NCI-H2081 treated with DMSO at 0.1 percent for 48 hours (cell line): ENCODE measurements at places on chromosomes 12 and 14.

DNA sequence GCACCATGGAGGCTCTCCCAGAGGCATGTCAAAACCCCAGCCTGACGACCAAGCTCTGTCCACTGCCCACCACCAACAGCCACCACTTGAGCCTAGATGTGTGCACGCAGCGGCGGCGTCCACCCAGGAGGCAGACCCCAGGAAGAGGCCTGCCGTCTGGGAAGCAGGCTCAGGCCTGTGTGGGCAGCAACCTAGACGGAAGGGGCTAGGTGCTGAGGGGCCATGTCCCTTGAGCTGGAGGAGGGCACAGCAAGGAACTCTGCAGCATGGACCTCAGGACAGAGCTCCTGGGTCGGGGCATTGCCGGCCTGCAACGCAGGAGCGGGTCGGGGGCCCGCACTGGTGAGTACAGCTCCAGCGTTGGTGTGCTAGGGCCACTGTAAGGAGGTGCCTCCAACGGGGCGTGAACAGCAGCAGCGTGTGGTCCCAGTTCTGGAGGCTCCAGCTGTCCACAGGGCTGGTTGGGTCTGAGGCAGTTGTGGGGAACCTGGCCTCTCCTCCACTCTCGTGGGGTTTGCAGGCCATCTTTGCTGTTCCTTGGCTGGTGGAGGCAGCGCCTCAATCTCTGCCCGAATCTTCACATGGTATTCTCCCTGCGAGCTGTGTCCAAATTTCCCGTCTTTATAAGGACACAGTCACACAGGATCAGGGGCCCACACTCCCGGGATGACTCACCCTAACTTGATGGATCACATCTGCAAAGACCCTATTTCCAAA is 20.5 kb downstream of the ZBTB42 start:
- no peak for DNase-seq

DNA sequence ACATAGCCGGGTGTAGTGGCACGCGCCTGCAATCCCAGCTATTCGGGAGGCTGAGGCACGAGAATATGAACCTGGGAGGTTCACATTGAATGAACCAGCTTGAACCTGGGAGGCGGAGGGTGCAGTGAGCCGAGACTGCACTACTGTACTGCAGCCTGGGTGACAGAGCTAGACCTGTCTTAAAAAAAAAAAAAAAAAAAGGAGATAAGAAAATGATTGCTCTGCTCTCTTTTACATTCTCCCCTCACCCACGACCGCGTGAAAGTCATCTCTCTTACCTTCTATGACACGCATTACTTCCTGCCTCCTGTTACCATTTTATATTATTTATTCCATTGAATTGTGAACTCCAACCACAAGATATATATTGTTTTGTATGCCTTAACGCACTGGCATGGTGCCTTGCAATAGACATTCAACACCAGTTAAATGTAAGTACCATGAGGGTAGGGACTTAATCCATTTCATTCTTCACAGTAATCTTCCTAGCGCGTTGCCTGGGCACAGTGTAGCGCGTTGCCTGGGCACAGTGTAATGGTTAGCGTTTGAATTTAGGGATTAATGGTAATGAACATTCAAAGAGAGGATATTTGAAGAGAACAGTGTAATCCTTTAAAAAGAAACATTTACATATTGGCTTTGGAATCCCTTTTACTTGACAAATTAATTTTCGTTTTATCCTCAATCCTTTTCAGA is 2.7 kb downstream of the RAP1B start:
- DNase-seq = no peak

GRCh38 chr12:24931666-24932405 is 17.1 kb downstream of the BCAT1 start:
- DNase-seq = no peak

- no peak for DNase-seq
These were observed 147.0 kb upstream of the ARID2 start for GRCh38 chr12:45582536-45582935.

- DNase-seq = no peak
These were observed 372.9 kb downstream of the DPF3 start for GRCh38 chr14:72521045-72521444.

DNA sequence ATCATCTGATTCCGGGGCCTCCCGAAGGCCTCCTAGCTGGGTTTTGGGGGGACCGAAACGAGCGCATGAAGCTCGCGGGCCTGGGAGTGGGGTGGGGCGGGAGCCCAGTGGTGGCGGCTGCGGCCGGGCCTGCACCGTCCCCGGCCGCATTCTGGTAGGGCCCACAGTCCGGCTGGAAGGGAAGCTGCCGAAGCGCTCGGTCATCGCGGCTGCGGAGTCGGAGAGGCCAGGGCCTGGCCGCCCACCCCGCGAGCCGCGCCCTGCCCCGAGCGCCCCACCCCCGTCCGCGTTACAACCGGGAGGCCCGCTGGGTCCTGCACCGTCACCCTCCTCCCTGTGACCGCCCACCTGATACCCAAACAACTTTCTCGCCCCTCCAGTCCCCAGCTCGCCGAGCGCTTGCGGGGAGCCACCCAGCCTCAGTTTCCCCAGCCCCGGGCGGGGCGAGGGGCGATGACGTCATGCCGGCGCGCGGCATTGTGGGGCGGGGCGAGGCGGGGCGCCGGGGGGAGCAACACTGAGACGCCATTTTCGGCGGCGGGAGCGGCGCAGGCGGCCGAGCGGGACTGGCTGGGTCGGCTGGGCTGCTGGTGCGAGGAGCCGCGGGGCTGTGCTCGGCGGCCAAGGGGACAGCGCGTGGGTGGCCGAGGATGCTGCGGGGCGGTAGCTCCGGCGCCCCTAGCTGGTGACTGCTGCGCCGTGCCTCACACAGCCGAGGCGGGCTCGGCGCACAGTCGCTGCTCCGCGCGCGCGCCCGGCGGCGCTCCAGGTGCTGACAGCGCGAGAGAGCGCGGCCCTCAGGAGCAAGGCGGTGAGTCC is at the start of gene KLC1:
TSS of gene KLC1 (plus strand) at position 528 of the 819 bp plus-strand sequence. CDS start 25,354 bp downstream, outside the sequence.
- no peak for DNase-seq

DNA sequence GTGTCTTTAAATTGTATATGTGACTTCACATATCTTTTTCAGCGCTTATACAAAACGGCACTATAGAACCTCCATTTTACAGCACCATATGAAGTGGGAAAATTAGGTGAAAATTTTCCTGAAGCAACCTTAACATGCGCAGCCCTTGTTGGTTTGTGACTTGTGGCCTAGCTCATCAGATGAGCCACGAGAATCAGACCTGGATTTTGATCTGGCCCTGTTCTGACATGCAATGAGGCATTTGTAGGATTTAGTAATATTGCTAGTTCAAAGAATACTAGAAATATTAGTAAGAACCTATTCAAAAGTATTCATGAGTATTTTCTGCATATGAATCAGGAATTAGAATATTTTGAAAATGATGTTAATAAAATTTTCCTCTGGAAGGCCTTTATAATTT is 2.9 kb downstream of the CDKN1B start:
- DNase-seq = no peak

DNA sequence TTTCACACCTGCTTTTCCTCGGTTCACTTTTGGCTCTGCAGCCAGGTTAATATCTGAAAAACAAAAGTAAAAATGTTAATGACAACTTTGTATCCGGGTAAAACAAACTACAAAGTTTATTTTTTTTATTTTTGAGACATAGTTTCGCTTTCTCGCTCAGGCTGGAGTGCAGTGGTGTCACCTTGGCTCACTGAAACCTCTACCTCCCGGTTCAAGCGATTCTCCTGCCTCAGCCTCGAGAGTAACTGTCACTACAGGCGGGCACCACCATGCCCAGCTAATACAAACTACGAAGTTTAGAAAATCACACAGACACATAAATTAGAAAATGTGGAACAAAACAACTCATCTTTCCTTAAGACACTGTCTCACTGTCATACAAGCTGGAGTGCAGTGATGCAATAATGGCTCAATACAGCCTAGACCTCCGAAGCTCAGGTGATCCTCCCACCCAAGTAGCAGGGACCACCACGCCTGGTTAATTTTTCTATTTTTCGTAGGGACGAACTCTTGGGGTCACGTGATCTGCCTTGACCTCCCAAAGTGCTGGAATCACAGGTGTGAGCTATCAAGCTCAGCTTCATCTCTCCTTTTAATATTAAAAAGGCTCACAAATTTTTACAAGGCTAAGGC is 38.1 kb downstream of the HNRNPC start:
- no peak for DNase-seq

- no peak for DNase-seq
These were observed 212.6 kb downstream of the TTC8 start for GRCh38 chr14:89037065-89037464.

DNA sequence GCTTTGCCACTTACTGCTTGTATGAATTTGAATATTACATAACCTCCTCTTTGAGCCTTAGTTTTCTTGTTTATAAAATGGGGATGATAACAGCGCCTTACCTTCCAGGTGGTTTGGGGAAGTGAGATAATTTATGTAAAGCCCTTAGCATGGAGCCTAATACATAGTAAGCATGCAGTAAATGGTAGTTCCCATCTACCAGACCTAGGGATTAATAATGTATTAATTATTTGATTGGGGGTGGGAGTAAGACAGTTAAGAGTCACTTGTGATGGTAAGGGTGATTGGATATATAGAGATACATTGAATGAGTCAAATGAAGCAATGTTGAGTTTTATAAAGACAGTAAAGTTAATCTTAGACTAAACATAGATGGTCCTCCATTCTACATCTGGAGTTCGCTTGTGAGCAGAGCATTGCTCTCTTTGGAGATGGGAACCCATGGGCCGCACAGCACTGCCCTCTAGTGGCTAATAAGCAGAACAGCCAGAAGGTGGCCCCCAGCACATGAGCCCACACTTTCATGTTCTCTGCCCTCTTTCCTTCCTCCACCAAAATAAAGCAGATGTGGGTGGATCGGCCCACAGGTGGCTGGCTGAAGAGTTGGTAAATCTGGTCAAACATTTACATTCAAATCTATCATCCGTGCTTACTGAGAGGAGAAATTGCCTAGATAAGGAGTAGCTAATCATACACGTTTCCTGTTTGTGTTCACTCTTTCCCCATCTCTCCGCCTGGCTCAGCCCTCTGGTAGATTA is 26.5 kb upstream of the TAMALIN start:
- peak; percentile 8 for DNase-seq

- DNase-seq = no peak
These were observed 251.0 kb upstream of the SFSWAP start for GRCh38 chr12:131459773-131460365.

DNA sequence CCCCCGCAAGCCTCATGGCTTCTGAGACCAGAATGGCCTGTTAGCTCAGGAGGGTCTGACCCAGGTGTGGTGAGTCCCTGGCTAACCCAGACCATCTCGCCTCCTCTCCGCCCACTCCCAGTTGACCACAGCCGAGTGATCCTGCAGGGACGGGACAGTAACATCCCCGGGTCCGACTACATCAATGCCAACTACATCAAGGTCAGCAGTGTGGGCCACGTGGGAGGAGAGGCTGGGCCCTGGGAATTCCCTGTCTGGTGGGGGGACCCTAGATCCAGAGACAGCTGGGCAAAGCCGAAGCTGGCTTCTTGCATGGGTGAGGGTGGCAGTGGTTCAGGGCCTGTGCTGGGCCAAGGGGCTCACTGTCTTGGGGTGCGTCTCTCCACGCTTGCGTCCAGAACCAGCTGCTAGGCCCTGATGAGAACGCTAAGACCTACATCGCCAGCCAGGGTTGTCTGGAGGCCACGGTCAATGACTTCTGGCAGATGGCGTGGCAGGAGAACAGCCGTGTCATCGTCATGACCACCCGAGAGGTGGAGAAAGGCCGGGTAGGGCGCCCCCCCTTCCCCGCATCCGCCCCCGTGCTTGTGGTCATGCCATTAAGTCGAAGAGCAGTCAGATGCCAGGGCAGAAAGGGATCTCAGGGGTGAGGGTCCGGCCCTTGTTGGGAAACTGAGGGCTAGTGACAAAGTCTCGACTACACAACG is 5.0 kb downstream of the PTPN6 start:
- no peak for DNase-seq

GRCh38 chr12:54463034-54463433 is 10.4 kb downstream of the GTSF1 start:
- no peak for DNase-seq

DNA sequence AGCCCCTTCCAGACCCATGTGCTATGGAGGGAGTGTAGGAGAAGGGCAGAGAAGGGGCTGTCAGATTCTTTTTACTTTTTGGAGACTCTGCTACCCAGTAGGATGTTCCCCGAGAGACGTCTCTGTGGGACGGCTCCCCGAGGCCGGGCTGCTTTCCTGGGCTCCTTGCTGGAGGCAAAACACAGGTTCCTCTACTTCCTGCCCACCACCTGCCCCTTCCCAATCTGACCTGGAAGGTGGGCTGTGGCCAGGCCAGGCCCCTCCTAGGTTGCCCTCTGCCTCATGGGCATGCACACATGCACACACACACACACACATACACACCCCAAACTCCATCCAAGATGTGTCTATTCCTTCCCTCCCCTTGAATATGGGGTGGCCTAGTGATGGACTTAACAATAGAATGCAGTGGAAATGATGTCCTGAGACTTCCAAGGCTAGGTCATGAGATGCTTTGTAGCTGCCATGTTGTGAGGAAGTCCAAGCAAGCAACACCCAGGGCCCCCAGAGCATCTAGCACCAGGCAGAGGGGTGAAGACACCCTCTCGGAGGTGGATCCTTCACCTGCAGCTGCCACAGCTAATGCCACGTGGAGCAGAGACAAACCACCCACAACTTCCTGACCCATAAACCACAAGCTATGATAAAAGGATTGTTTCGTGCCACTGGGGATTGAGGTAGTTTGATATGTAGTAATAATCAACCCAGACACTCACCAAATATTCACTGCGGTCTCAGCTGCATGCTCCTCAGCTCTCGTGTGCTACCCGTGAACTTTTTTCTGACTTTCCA is 1.6 kb upstream of the ASB2 start:
- DNase-seq = no peak

DNA sequence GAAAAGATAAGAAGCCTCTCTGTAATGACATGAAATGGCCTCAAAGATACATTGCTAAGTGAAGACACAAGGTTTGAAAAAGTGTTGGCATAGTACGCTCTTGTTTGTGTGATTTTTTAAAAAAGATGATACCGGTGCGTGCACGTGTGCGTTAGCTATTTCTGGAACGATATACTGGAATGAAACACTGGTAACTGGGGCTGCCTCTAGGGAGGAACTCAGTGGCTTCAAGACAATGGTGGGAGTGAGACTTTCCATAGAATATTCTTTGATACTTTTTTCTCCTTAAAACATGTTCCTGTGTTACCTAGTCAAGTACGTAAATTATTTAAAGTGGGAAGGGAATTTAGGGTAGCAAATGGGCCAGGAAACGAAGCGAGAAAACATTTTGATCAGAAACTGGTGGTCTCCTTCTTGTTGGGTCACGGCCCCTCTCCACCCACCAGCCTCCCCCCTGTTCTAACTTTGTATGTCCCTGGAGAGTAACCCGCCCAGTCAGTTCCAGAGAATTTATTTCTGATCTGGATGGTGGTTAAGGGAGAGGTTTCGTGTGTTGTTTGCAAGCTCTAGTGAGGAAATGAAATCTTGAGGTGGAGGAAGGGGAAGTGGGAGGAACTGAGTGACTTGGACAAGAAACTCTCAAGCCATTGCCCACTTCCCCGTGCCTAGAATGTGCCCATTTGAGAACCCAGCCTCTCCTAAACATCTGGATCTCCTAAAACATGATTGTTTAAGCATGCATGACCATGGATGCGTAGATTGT is 6.6 kb downstream of the FGF6 start:
- no peak for DNase-seq

GRCh38 chr12:113697651-113698509 is 226.2 kb upstream of the LHX5 start:
- no peak for DNase-seq
